ENCODE measurements at places on chromosomes 7 and 10.

GRCh38 chr7:138304071-138304320 is 156.1 kb upstream of the TRIM24 start:
- DNase-seq = no peak

- no peak for DNase-seq
Observed at GRCh38 chr10:45006276-45007030, 5.7 kb downstream of the ZNF22 start.

GRCh38 chr10:26857991-26858706 is 2.6 kb downstream of the ABI1 start:
- DNase-seq = peak; percentile 33

DNA sequence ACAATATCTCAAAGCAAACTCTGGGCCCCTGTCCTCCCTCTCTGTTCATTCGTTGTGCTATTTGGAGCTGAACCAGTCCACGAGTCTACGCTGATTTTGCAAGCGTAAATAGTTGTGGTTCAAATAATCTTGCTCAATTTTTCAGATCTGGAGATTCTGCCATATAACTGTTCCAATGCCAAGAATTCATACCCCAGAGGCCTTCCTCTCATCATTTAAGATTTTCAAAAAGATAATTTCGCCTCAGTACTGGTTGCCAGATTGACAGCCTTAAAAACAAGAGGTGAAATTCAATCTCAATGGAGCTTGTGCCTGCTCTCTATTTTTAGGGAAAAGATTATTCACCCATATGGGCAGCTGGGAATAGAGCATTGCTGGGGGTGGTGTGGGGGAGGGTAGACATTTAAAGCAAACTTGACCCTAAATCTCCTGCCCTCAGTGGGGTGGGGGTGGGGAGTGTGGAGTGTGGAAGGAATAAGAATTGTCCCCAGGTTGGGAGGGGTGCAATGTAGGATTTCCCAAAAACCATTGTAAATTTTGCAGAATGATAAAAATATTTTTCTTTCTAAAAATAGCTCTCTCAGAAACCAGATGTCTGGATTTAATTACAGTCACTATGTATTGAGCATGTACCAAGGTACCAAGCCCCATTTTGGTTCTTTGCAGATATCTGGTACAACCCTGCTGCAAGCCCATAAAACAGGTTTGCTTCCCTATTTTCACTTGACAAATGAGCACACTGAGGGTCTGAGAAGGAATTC is 104.7 kb upstream of the EEPD1 start:
- DNase-seq = peak; percentile 83

- no peak for DNase-seq
Observed at GRCh38 chr10:89163265-89163995, 43.7 kb downstream of the CH25H start.

DNA sequence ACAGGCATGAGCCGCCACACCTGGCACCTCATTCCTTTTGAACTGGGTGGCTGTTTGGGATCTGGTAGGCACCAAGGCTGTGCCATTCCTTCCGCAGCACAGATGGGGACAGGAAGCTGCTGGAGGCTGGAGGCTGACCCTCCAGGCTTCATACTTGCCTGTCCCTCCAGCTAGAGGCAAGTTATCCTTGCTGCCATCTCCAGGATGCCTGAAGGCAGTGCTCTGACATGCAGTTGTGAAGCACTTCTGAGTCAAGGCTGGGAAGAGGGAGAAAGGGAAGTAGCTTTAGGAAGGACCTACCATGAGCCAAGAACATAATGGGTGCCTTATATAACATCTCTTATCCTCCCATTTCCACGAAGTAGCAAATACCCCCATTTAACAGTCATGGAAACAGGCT is 9.5 kb downstream of the MARVELD1 start:
- DNase-seq = no peak

DNA sequence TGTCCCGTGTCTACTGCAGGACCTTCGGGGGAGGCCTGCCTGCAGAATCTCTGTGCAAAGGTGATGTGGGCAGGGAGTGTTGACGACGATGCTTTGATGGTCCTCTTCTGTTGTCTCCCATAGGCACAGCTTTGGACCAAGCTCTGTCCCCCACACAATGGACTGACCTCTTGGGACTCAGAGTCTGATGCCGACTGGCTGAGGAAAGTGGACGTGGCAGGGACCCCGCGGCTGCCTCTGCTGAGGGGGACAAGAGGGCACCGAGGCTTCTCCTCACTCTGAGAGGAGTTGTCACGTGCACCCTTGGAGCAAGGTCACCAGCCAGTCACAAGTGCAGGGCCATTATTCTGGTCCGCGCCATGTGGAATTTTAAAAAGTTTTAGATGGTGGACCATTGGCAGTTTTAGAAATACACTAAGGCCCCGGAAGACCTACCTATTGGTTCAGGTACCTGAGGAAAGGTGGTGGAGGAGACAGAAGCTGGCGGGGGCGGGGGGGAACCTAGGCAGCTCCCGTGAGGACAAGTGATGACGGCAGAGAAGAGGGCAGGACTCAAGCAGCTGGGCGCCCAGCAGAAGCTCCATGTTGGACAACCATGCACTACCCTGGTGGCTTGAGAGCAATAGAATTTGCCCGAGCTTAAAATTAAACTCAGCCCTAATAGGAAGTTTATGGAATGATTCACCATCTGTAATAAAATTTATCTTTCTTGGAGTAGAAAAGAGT is 331.4 kb downstream of the PTPRN2 start:
- DNase-seq = no peak

DNA sequence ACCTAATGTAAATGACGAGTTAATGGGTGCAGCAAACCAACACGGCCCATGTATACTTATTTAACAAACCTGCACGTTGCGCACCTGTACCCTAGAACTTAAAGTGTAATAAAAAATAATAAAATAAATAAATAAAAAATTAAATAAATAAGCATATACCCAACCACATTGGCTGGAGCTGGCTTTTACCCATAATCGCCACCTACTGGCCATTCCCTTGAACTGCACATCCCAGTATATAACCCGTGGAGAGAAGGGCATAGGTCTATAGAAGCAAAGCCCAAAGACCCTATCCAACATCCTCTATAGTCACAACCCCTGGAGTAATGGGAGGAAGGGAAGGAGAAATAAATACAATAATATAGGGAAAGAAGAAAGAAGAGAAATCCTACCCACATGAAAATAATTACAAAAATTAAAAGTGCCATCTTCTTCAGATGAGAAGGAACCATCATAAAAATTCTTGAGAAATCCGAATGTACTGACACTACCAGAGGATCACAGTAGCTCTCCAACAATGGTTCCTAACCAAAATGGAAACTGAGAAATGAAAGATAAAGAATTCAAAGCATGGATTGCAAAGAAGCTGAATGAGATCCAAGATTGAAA is 65.6 kb downstream of the TWIST1 start:
- peak; percentile 43 for DNase-seq

- no peak for DNase-seq
Observed at GRCh38 chr7:108037741-108038140, 34.8 kb upstream of the LAMB1 start.

GRCh38 chr7:40120020-40120419 is 14.4 kb downstream of the MPLKIP start:
- no peak for DNase-seq

DNA sequence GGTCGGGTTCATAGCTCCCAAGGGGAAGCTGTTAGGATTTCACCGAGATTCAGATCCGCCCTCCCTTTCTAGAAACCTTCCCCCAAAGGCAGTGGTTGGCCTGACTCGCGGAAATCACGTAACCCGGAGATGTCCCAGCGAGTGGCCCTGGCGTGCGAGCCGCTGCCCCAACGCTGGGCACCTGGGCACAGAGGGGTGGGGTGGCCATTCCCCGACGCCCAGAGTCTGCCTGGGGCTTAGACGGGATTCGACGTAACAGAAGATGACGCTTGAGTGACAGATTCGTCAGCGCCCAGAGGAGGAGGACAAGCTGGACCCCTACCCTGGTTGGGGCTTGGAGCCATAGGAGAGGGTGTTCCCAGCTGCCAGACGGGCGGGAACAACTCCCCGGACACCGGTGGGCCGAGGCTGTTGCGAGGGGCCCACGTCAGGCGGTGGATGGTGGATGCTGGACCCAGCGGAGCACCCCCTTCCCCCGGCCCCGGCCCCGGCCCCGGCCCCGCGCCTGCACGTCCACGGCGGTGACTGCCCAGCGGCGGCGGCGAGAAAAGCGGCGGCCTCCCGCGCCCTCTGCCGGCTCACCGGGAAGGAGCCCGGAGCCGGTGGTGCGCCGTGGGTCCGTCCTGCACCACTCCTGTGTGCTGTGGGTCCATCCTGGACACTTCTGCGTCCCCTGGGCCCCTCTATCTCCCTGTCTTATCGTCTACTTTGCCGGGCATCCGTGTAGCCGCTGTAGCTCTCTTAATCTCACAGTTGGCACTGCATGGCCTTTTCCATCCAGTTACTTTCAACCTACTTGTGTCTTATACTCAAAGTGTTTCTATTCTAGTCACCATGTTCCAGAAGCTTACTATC is 35.4 kb upstream of the KNDC1 start:
- peak; percentile 6 for DNase-seq

DNA sequence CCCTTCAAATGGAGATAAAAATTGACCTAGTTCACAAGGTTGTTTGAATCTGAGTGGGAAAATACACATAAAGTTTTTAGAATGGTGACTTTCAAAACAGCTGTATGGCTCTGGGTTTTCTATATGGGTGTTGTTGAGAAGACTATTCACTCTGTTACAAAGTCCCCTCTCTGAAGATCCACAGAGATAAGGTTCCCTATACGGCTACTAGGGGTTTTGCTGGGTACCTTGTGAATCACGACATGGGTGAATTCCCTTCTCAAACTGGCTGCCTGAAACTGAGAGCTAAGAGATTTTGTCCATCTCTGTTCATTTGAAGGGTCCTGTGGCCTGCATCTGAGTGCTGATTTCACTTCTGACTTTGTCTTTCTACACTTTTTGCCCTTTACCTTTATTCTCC is 11.8 kb upstream of the SLC13A1 start:
- DNase-seq = no peak

- no peak for DNase-seq
Observed at GRCh38 chr10:58518775-58519174, 6.1 kb downstream of the BICC1 start.

DNA sequence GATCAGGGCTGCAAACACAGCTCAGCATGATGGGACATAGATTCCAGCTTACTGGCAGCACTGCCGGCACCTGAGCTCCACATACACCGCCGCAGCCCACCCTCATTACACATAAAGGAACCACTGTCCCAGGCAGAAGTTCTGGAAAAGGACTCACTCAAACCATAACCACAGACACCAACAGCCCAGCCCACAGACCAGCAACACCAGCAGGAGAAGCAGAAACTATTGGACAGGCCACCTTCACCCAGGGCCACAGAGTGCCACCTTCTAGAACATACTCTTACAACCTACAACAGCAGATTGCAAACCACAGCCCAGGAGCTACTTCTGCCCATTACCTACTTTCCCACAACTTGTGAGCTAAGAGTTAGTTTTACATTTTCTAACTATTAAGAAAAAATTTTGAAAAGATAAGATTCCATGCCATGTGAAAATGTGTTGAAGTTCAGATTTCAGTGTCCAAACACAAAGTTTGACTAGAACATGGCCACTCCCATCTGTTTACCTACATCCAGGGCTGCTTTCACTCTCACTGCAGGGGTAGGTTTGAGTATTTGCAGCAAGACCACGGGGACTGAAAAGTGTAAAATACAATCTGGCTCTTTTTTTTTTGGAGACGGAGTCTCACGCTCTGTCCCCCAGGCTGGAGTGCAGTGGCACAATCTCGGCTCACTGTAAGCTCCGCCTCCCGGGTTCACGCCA is 153.0 kb downstream of the TNS3 start:
- DNase-seq = no peak

- no peak for DNase-seq
Observed at GRCh38 chr7:129188892-129189660, 643 bp downstream of the SMO start.

DNA sequence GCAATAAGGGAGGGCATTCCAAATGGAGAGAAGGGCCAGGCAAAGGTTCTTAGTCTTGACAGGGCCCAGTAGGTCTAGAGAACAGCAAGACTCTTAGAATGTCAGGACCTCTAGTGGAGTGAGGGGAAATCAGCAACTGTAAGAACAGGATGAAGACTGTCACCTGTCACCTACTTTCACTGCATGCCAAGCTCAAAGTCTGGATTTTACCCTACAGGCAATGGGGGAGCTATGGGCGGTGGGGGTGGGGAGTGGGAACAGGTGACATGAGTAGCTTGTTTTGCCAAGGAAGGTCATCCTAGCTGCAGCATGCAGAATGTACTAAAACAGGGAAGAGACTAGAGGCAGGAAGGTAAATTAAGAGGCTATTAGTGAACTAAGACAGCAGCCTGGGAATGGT is 18.3 kb downstream of the GOT1 start:
- DNase-seq = no peak

- DNase-seq = no peak
Observed at GRCh38 chr10:113423981-113424721, 128.7 kb upstream of the HABP2 start.

- DNase-seq = no peak
Observed at GRCh38 chr10:33041783-33042437, 83.9 kb upstream of the ITGB1 start.

GRCh38 chr10:108620821-108621534 is 1302.3 kb downstream of the XPNPEP1 start:
- no peak for DNase-seq

DNA sequence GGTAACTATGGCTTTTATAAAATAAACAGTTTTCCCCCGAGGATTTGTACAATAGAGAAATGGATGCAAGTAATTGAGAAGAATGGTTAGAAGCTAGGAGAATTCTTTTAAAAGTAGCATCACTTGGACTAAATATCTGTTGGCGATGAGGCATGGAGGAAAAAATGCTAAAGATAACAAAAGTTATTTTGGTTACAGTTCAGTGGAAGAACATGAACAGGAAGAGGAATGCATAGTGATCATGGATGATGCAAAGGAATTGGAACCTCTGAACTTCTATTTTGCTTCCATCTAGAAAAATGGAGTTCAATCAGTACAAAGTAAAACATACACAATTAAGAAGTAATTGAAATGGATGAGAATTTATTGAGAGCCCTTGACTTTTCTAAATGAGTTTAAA is 32.9 kb downstream of the ENTPD1 start:
- peak; percentile 77 for DNase-seq

- DNase-seq = peak; percentile 44
Observed at GRCh38 chr7:116588641-116589594, 64.1 kb downstream of the CAV1 start.

GRCh38 chr7:131466735-131467365 is 89.6 kb downstream of the PODXL start:
- no peak for DNase-seq

DNA sequence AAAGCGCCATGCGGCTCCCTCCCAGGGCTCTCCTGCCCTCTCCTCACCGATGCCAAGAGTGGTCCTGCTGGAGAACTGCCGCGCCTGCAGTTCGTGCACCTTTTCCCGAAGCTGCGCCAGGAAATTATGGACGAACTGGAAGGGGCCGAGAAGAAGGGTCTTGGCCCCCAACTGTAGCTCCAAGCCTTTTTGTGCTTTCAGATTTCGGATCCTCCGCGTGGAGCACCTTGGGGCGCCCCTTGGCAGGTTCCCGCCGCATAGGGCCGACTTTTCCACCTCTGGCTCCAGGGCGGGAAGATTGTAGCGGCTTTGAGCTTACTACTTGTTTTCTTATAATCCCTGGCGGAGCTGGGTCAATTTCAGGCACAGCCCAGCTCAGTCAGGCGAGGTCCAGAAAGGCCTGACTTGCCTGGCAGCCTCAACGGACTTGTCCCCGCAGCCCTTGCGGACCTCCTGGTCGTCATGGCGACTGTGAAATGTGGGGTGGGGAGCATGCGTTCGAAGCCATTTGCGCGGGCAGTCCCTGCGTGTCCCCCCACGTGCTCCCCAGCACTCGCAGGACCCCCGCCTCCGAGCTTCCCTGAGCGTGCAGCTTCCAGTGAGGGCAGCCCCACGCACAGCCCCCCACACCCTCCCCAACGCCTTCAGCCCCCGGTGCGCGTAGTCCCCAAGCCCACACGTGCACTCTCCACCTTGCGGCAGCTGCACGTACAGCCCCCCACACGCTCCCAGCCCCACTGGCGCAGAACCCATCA is 129.9 kb downstream of the KBTBD2 start:
- no peak for DNase-seq

All from brain microvascular endothelial cell (primary cell).